Neural progenitor cell (in vitro differentiated cells): ENCODE measurements at places on chromosomes 6 and 20. TPM values are rescaled to one million over a fixed set of nuclear protein-coding genes. Genes with fewer than 3 reads are reported as not detected.

GRCh38 chr6:31636698-31637596 lies 15.5 kb downstream of the BAG6 start:
- no peak for DNase-seq

DNA sequence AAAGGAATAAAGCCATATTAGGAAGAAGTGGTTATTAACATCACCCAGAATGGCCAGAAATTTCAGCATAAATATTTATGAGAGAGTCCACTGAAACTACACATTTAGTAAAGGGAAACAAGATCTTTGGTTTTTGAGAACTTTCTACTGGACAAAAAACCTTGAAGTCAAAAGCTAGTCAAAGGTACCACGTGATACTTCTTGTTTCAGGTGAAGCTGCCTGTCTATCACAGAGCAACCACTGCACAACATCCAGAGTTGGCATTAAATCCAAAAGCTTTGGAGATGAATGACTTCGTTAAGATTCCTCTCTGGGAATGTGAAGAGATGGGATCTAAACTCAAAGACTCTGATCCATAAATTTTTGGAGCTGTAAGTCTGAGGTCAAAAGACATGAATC lies 137.0 kb downstream of the KCNQ5 start:
- no peak for DNase-seq

GRCh38 chr6:147418523-147418922 lies 90.0 kb upstream of the SAMD5 start:
- no peak for DNase-seq

DNA sequence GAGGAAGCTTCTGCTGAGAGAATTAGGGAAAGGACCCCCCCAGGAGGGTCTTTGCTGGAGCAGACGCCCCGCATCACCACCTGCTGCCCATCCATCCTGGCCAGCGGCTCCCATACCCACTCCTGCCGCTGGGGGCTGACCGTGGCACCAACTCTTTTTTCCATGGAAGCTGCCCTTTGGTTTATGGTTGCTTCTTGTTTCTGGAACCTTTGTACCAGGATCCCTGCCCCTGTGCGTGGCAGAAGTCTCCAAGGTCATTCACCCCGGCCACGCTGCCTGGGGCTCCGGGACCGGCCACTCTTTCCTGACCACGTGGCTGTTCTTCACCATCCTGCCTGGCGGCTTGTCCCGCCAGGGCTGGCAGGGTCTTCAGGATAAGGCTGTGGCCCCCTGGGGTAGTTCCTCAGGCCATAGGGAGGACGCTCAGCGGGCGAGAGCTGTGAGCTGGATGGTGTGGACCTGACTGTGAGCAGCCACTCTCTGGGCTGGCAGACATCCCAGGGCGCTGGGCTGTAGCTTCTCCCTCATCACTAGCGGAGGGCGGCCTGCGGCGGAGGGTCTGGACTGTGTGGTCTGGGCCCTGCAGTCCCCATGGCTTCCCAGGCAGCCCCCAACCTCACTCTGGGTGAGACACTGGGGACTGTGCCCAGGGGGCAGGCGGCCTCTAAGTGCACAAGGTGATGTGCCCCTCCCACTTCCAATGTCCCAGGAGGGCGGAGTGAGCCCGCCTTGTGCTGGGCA lies 22.8 kb upstream of the RBBP8NL start:
- no peak for DNase-seq

- DNase-seq = no peak
Observed at GRCh38 chr6:36627801-36628246, 33.7 kb downstream of the SRSF3 start.

DNA sequence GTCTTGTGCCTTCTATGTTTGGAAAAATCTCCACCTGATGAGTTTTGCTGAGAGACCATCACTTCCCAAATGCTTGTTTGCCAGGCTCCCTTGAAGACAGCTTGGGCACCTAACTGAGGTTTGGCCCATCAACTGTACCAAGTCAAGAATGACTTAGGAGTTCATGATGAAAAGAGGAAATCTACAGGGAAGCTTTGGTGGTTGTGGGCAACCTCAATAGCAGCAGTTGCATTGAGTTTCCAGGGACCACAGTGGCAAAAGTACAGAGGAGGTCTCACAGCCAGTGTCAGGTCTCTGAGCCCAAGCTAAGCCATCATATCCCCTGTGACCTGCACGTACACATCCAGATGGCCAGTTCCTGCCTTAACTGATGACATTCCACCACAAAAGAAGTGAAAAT lies 49.7 kb upstream of the PHACTR1 start:
- DNase-seq = no peak

DNA sequence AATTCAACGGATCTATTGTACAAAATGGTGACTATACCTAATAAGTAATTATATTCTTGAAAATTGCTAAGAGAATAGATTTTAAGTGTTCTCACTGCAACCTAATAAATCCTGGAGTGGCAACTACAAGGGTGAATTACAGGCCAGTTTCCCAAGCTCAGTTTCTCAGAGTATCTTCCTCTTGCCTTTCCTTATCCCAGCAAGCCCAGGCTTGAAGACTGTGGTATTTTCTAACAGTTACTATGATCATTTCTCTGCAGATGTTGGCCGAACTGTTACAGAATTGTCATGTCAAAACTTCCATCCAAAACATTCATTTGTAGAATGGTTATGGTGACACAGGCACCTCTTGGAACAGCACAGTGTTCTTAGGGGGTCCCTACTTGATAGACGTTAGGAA lies 138.1 kb upstream of the PTCHD4 start:
- DNase-seq = no peak

DNA sequence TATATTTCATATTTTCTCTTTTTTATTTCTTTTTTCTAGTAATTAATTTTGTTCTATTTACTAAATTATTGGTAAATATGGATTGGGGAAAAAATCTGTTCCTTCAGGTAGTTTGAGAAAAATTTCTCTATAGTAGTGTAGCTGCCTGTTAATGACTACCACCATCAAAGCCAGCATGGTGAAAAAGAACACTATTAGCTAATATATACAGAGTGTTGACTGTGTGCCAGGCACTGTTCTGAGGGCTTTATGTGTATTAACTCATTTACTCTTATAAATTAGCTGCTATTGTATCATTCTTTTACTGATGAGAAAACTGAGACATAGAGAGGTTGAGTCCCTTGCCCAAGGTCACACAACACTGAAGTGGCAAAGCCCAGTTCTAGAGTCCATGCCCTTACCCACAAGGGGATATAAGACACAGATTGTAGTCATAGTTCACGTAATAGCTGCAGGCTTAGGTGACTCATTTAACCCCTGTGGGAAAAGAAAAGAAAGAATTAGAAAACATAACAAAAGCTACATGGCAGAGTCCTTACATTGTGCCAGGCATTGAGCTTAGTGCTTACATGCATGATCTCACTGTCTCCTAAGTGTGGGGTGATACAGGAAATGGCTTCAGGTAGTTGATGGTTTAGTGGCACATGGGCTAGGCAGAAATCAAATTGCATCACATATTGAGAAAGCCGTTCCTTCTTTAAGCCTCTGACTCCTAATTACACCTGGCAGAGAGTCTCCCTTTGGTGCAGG lies 12.2 kb upstream of the AKIRIN2 start:
- no peak for DNase-seq

DNA sequence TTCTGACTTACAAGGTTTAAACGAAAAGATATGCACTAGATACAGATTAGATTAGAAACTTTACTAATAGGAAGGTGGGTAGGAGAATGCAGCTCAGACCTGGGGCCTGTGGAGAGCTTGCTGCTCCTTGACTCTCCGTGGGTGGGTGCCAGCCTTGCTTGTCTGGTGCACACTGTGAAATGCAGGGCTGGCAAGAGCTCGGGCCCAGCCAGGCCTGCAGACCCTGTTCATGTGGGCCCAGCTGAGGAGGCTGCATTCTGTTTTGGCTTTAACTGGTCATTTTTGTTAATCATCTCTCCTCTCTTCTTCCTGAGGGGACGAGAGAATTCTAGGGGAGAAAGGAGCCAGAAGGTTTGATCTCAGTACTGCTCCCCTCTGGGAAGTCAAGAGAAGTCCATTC lies 325.4 kb downstream of the QKI start:
- no peak for DNase-seq

DNA sequence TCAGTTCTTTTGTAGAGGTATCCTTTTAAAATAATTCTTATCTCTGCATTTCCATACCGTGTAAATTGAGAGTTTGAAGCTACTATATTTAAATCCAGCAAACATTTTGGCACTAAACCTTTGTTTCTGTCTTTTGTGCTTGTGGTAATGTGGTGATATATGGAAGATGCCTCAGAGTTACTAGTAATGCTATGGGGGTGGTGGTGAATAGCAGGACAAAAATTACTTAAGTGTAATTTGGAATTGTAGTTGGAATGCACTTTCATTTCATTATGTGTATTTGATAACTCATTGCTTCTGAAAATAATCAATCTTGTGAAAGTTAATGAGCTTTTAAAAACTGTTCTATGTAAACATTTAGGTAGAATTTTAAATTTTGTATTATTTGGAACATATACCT lies 404.5 kb downstream of the PHF3 start:
- no peak for DNase-seq

DNA sequence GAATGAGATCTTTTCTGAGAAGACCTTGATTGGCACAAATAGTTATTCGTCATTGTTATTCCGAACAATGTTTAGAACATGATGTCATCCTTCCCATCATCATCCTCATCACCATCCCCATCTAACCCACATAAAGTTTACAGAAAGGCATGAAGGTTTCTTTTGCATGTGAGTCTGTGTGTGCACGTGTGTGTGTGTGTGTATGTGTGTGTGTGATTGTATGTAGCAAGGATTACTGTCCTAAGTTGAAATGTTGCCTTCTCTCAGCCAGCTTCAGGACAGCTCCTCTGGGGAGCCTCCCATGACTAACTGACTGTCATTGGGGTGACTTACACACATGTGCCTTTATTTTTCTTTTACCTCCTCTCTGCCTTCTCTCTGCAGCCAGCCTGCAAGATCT lies 113.5 kb downstream of the SLC22A3 start:
- DNase-seq = no peak

DNA sequence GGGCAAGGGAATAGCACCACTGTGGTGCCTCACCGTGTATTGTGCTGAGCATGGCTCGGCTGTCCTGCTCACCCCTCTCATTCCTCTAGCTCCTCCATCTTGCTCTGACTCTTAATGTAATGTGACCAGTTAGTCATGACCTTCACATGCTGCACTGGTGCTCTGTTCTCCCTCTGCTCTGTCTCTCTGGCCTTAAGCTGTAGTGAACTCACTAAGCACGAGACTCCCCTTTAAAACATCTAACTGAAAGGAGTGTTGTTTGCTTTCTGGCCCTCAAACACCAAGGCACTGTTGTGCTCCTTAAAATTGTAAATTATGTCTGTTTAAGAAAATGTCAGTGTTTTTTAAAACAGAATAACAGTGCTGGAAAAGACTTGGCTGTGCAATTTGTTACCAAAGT lies 140.4 kb downstream of the HDGFL1 start:
- DNase-seq = no peak

- peak; percentile 60 for DNase-seq
Observed at GRCh38 chr6:5132731-5133130, 47.6 kb downstream of the PPP1R3G start.

GRCh38 chr6:123904228-123904627 lies 100.6 kb downstream of the NKAIN2 start:
- no peak for DNase-seq

DNA sequence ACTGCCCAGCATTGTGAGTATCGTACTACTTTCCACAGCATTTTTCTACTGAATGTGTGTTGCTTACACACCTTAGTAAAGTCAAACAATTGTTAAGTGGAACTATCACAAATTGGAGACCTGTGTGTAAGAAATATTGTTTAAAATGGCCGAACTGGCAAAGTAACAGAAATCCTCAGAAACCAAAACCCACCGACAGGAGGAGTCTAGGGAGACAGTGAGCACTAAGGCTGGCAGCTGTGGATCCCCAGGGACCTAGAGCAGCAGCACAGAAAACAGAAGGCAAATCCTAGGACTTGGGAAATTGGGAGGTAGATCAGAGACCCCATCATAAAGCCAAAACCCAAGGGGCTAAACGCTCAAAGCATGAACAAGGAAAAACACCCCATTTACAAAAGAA lies 69.9 kb downstream of the SESN1 start:
- DNase-seq = peak; percentile 42

The PCSK2 gene
- total RNA-seq = 0.07 TPM in 1 of 2 replicates, not detected in the other

The FBXO30 gene
- total RNA-seq = 21.0 and 34.6 TPM in 2 replicates

The TCP11 gene
- 0.25 TPM in 1 of 2 replicates, not detected in the other for total RNA-seq

The GNRH2 gene
- total RNA-seq = 0.37 TPM in 1 of 2 replicates, not detected in the other

The BPIFB1 gene
- total RNA-seq = not detected in 2 replicates

The NKX2-2 gene
- total RNA-seq = not detected in 2 replicates

The C20orf144 gene
- total RNA-seq = 0.53 TPM in 1 of 2 replicates, not detected in the other

The CYP21A2 gene
- 0.09 TPM in 1 of 2 replicates, not detected in the other for total RNA-seq

The SLC32A1 gene
- 0.04 and 0.37 TPM in 2 replicates for total RNA-seq
